G401 (cell line): ENCODE measurements at places on chromosomes 3 and 15.

DNA sequence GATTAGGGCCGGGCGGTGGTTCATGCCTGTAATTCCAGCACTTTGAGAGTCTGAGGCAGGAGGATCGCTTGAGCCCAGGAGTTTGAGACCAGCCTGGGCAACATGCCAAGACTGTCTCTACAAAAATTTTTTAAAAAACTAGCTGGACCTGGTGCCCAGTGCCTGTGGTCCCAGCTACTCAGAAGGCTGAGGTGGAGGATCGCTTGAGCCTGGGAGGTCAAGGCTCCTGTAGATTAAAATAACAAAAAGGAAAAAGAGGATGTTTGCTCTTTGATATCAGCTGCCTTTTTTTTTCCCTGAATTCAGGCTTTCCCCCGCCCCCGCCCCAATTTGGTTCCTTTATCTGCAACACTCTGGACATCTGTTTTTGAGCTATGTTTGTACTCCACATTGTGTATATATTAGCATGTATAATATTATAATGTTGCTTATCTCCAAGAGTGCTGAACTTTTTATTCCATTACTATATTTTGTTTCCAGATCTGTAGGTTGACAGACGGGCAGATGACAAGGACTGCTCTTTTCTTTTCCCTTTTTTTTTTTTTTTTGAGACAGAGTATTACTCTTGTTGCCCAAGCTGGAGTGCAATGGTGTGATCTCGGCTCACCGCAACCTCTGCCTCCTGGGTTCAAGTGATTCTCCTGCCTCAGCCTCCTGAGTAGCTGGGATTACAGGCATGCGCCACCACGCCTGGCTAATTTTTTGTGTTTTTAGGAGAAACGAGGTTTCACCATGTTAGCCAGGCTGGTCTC, 4.6 kb downstream of the SNAP23 start:
- no peak for DNase-seq

GRCh38 chr3:9779721-9780457, 10.1 kb upstream of the CAMK1 start:
- no peak for DNase-seq

DNA sequence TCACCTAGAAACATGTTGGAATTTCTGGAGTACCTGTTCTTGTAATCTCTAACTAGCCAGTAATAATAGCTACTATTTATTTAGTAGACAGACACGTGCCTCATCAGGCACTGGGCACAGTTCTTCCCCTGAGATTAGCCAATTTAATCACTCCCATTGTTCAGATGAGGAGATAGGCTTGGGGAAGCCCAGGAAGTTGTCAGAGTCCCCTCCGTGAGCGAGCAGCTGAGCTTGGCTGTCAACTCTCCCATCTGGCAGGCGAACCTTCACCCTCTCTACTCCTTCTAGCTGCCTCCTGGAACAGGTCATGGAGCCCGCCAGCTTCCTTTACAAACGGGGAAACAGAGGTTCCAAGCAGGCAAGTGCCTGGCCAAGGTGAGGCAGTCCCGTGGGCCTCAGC, 31.1 kb upstream of the FGD5 start:
- DNase-seq = no peak

DNA sequence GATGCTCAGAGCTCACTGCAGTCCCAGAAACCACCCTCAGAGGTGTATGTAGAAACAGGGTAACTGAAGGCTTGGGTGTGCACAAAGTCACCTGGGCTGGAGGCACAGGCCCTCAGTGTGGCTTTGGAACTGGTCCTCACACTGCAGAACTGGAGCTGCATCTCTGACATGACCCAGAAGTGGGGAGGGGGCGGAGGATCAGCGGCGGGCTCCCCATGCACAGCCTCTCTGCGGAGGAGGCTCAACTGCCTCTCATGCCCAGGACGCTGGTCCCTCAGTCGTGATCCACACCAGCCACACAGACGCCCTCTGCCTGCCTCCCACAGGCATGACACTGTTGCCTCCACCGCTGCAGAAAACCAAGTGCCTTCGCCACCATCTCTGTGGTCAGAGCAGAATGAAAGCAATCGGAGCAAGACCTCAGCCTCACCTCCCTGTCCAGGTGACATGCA, 73.7 kb downstream of the TM2D3 start:
- no peak for DNase-seq

- DNase-seq = peak; percentile 57
Measured at GRCh38 chr15:71780115-71780976, 30.0 kb upstream of the NR2E3 start.

GRCh38 chr3:11718637-11719405, 75.1 kb upstream of the VGLL4 start:
- DNase-seq = peak; percentile 67

- DNase-seq = no peak
Measured at GRCh38 chr3:104947943-104948342, 418.8 kb upstream of the ALCAM start.

GRCh38 chr3:157300981-157301663, 135.5 kb upstream of the PTX3 start:
- DNase-seq = no peak

DNA sequence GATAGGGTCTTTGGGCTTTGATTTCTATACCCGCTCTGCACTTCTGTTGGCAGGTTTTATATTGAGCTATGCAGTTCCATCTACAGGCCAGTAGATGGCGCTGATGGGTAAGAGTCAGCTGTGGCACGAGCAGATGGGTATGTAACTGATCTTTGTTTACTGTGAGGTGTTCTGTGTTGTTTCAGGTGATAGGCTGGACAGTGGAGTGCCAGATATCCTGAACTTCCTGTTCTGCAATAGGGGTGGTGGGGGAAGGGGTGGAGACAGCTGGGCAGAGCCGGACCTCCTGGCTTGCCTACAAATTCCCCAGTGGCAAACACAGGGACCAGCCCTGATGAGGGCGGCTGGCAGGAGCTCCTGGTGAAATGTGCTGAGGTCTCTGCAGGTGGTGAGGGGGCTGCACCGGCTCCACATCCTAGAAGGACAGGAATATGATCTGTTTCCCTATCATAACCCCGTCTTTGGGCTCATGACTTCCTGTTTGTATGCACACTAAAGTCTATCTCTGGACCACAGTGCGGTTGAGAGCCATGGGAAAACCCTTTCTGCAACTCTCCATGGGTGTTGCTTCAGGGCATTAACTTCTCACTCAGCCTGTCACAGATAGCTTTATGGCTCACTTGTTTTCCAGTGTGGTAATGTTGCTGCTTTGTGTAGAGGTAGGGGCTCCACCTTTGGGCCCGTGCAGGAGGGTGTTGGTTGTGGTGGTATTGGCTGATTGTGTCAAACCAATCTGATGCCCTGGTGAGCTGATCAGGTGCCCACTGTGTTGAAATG, 13.4 kb upstream of the FAM98B start:
- peak; percentile 74 for DNase-seq

DNA sequence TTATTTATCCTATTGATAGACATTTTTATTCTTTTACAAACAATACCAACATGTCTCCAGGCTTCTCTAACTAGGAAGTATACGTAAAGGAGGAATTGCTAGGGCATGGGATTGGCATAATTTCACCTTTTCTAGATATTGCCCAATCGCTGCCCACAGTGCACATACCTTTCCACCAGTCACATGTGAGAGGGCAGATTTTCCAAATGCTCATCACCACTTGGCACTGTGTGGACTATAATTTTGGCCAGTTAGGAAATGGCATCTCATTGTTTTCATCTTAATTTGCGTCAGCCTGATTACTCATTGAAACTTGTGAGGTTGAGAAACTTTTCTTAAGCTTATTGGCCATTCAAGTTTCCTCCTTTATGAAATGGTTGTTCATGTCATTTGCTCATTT, 57.4 kb upstream of the POLR2M start:
- DNase-seq = no peak

DNA sequence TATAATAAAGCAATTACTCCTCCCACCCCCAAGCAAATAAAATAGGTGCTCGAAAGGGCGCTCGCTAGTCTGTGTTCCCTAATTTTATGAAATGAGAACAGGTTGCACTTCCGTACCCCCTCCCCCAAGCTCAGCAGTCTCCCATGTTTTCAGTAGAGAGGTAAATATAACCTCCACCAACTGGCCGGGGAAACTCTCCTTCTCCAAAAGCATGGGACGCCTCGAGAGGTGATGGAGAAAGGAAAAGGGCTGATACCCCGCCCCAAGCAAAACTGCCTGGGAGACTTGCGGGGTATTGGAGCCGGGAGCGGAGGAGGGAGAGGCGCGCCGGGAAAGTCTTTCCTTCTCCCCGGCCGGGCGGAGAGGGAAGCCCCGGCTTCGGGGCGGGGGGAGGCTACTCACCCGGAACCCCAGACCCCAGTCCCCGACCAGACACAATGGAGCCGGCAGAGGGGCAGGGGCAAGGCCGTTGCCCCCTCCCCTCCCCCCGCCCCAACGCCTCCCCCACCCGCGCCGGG, 605 bp downstream of the DCUN1D1 start:
- DNase-seq = peak; percentile 38

- DNase-seq = no peak
Measured at GRCh38 chr15:86894269-86894668, 814.6 kb downstream of the AGBL1 start.

DNA sequence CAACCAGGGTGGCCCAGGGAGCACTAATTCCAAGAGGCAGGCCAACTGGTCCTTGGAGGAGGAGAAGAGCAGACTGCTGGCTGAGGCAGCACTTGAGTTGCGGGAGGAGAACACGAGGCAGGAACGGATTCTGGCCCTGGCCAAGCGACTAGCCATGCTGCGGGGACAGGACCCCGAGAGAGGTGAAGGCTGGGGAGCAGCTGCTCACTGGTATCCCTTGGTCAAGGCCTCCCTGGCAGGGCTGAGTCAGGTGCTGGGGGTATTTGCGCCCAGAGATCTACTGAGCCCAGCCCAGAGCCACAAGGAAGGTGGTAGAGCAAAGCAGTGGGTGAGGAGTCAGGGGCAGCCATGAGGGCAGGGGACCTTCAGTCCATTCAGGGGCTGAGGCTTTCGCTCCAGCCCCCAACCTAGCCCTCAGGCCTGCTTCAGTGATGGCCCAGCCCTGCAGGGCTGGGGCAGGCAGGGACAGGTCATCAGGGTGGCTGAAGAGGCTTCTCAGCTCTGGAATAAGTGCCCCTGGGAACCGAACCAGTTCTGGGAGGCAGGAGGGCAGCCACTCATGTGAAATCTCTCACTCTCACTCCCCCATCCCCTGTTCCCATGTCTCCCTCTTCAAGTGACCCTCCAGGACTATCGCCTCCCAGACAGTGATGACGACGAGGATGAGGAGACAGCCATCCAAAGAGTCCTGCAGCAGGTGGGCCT, 5.6 kb upstream of the DNAJC17 start:
- DNase-seq = no peak

DNA sequence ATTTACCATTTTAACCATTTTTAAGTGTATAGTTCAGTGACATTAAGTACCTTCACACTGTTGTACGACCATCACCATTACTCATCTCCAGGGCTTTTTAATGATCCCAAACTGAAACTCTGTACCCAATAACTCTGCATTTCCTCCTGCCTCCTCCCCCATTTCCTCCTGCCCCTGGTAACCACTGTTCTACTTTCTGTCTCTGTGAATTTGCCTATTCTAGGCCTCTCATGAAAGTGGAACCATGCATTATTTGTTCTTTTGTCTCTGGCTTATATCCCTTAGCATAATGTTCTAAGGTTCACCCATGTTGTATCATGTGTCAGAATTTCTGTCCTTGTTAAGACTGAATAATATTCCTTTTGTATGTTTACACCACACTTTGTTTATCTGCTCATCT, 154.2 kb downstream of the MECOM start:
- DNase-seq = no peak

DNA sequence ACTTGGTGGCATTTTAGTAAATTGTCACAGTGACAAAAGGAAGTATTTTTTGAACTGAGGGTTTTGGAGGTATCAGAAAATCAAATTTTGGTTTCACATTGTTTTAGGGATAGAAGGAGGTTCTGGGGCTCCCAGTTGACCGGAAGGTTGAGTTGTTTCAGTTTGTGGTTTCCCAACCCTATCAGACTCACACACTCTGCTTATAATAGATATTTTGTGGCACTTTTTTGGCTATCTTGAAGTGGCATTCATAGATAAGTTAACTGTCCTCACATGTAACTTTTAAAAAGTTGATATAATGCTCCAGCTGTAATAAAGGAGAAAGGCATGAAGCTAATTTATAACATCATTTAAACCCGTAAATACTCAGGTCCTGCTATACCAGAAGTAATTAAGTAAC, 12.8 kb downstream of the ARMC8 start:
- DNase-seq = no peak

- peak; percentile 54 for DNase-seq
Measured at GRCh38 chr3:107524841-107525643, 2.3 kb downstream of the BBX start.

DNA sequence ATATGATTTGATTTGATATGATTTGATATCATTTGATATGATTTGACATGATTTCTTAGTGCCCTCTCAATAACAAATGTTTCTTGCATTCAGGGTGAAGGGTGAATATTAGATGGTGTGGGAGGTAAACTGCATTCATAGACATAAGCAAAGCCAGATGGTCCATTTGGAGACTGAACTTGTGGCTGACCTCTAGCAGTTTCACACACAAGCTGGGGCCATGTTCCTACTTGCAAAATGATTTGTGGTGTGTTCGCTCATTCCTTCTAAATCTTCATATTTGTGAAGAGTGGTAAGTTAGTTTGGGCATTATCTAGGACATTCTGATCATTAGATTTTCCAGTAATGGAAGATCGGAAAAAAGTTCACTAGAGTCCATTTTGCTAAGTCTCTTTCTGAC, 40.5 kb upstream of the CCR4 start:
- no peak for DNase-seq

- no peak for DNase-seq
Measured at GRCh38 chr3:121431726-121432517, 113.9 kb downstream of the POLQ start.

DNA sequence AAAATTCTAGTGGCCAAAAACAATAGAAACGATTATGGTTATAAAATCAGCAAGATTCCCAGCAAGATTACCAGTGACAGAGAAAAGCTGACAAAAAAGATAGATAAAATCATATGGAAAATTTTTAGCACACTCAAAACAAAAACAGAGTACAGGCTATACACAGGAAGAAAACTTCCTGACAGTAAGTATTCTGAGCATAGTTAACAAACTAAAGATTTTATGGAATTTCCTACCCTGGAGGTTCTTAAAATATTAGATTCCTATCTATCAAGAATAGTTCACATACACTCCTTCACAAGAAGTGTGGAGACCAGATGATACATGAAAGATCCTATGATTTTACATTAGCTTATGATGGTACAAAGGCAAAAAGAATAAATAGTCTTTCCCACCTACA, 50.8 kb downstream of the ZNF148 start:
- no peak for DNase-seq

DNA sequence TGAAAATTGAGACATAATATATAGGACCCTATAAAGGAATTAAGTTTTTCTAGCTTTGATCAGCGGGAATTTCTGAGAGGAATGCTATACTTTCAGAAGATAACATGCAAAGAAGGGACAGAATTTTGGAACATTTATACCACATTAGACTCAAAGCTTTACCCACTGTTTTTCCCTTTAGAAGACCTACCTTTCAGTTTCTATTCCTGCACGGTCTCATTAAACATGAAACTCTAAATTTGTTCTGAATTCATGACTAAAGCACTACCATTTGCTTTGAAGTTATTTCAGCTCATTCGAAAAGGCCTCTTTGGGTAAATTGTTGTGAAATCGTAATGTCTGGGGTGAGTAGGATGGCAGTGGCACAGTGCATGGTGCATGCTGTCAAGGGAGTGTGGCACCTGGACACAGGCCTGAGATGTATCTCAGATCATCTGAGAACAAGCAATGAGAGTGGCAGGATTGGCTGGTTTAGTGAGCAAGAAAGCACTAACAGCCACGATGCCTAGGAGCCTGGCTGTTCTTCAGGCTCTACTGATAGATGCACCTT, 42.5 kb downstream of the CHCHD4 start:
- no peak for DNase-seq
